Activated CD8-positive, alpha-beta memory T cell treated with anti-CD3 and anti-CD28 coated beads, Interleukin-2, amount 10 ng/mL, durations not matched to agents 7 days and 5 days (primary cell): ENCODE measurements at places on chromosomes 5 and 9. TPM values are rescaled to one million over a fixed set of nuclear protein-coding genes. Genes with fewer than 3 reads are reported as not detected.

AIF1L gene
- total RNA-seq, result 0.12 TPM

PCDHB5 gene
- total RNA-seq, result not detected

SLC27A6 gene
- not detected for total RNA-seq

SPINK1 gene
- not detected for total RNA-seq

SPINK4 gene
- total RNA-seq, result not detected

PCDHGA6 gene
- 0.20 TPM for total RNA-seq

CDC20B gene
- 0.53 TPM for total RNA-seq

TMOD1 gene
- 0.88 TPM for total RNA-seq

ZNF300 gene
- 0.26 TPM for total RNA-seq

KCNV2 gene
- total RNA-seq, result not detected

LCNL1 gene
- total RNA-seq, result 0.09 TPM

RGMB gene
- total RNA-seq, result 1.3 TPM

BHMT2 gene
- total RNA-seq, result not detected

GMCL2 gene
- total RNA-seq, result not detected

HRCT1 gene
- not detected for total RNA-seq

FBN2 gene
- not detected for total RNA-seq

ADAMTSL2 gene
- total RNA-seq, result not detected

PITX1 gene
- 0.14 TPM for total RNA-seq

SLC6A3 gene
- total RNA-seq, result 0.07 TPM

CNTNAP3B gene
- not detected for total RNA-seq

SLC1A1 gene
- 0.14 TPM for total RNA-seq

RMRP gene
- total RNA-seq, result 6,751 TPM

GDNF gene
- not detected for total RNA-seq

LCN12 gene
- total RNA-seq, result 0.68 TPM

ARL14EPL gene
- not detected for total RNA-seq

LCN15 gene
- total RNA-seq, result not detected

OBP2B gene
- total RNA-seq, result not detected

POU5F2 gene
- 2.0 TPM for total RNA-seq

CCIN gene
- not detected for total RNA-seq

FOXD4L4 gene
- total RNA-seq, result 0.09 TPM

ARHGEF39 gene
- total RNA-seq, result 14.5 TPM

FAM221B gene
- total RNA-seq, result not detected

OTP gene
- total RNA-seq, result 0.05 TPM

SLCO4C1 gene
- 0.35 TPM for total RNA-seq

PRLR gene
- 0.14 TPM for total RNA-seq

TRIM36 gene
- not detected for total RNA-seq

CDH6 gene
- total RNA-seq, result not detected

SPINK6 gene
- not detected for total RNA-seq

KYAT1 gene
- 12.7 TPM for total RNA-seq

SPAAR gene
- not detected for total RNA-seq

MYOZ3 gene
- not detected for total RNA-seq

CENPK gene
- total RNA-seq, result 94.6 TPM

FSTL4 gene
- not detected for total RNA-seq

NEURL1B gene
- total RNA-seq, result 1.7 TPM

TAF1L gene
- not detected for total RNA-seq

PCDHGA5 gene
- 0.09 TPM for total RNA-seq

ZDHHC11B gene
- total RNA-seq, result 0.21 TPM
